ENCODE measurements at places on chromosomes 1 and 21.

DNA sequence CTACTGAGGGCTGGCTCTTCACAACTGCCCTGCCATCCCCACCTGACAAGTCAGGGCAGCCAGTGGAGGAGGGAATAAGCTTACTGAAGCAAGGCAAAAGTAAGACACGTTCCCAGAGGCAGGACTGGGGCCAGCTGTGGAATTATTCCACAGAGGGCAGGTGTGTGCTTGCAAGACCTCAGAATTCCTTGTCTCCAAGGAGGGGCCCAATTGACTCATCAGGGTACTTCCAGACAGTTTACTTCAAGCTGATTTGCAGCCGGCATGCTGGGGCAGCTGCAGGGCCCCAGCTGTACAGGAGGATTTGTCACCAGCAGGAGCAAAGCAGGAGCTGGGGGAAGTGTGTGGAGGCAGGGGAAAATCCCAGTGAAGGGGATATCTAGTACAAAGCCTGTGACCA, 167.5 kb upstream of the CAMK1G start:
- DNase-seq, result peak; percentile 29

GRCh38 chr1:193614275-193614674, 427.9 kb upstream of the B3GALT2 start:
- DNase-seq, result no peak

DNA sequence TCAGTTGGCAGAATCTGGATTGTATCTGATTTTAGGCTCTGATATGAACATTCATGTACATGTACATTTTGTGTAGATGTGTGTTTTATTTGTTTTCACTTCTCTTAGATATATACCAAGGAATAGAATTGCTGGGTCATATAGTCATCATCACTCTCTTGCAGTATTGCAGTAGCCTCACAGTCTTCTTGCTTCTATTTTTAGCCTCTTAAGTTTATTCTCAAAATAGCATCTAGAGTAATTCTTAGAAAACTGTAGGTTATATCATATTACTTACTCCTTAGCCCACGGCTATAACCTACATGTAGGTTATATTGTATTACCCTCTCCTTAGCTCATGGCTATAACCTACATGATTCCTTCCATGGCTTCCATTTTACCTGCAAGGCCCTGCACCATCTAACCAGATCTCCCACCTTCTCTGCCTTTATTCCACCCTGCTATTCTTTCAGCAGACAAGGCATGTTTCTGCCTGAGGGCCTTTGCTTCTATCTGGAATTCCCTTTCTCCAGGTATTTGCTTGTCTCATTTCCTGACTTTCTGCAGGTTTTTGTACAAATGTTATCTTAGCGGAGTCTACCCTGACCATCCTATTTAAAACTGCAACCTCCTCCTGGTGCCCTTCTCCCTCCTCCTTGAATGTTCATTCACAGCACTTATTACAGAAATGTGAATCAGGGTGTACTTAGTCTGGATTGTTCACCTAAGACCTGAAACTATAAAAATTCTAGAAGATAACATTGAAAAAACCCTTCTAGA, 109.0 kb upstream of the ETV3 start:
- no peak for DNase-seq

GRCh38 chr1:243542739-243543415, 287.0 kb downstream of the SDCCAG8 start:
- no peak for DNase-seq

- no peak for DNase-seq
These were observed 61.4 kb upstream of the HMCN1 start for GRCh38 chr1:185672719-185673360.

Measured in EL (cell line).